NCI-H748 treated with DMSO at 0.1 percent for 48 hours (cell line): ENCODE measurements at places on chromosomes 1 and 21.

DNA sequence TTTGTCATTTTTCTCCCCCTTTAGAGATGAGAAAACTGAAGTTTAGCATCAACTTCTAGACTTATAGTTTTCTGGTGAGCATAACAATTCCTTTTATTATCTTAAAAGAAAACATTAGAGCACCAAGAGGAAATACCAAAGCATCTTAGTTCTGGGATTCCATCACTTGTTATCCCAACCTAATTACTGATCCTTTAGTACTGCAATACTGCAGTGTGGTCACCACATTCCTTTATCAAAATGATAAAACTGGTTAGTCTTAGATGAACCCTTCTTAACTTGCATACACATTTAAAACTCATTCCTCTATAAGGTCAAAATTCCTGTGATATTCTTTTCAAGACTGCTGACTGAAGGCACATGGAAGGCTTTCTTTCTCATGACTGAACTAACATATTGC lies 23.1 kb downstream of the SOD1 start:
- DNase-seq, result no peak

- no peak for DNase-seq
Observed at GRCh38 chr21:37350472-37350871, 16.1 kb upstream of the DYRK1A start.

GRCh38 chr1:30038134-30039025 lies 685.0 kb downstream of the MATN1 start:
- DNase-seq, result no peak

GRCh38 chr1:227808566-227808965 lies 6.9 kb upstream of the PRSS38 start:
- DNase-seq, result no peak

DNA sequence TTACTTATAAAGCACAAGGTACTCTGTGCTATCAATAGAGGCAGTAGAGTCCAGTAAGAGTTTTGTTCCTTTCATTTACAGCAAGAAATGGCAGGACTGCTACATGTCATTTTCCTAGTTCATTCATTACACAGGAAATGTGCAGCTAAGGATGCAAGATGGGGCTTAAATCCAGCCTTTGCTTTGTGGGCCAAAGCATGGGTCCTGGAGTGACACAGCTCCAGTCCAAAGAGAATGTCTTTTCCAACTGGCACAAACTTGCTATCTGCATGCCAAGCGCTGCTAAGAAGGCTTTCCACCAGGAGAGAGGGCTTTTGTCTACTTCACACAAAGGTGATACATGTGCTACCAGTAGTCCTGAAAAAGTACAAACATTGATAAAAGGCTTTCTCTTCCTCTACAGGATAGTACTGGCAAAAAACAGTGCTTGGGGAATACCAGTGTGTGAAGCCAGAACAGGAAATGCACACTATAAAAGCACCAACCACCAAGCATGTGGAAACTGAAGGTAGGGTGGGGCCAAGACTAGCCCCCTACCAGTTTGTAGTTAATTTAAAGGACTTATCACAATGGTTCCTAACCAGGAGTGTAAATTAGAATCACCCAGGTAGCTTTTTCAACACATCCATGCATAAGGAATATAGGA lies 68.7 kb downstream of the ARID4B start:
- DNase-seq, result no peak

DNA sequence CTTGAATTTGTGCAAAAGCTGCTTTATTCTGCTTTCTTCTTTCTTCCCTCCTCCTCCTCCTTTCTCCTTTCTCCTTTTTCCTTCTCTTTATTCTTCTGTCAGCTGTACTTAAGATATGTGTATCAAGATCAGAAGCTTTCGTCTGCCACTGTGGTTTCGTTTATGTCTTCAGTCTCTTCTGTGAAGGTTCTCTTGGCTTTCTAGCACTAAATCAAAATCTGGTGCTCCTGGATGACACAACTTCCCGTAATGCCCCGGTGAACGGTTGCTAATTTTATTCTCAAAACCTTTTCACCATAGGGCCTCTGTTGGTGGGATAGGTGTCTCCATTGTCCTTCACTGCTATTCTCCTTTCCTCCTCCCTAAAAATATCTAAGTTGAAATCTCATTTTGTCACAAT lies 5.0 kb downstream of the ATF6 start:
- no peak for DNase-seq

GRCh38 chr21:24200052-24200451 lies 1407.2 kb downstream of the MRPL39 start:
- no peak for DNase-seq

- DNase-seq, result no peak
Observed at GRCh38 chr1:100775483-100775882, 55.9 kb downstream of the VCAM1 start.

- DNase-seq, result no peak
Observed at GRCh38 chr1:189424746-189425331, 1052.8 kb downstream of the BRINP3 start.

- peak; percentile 68 for DNase-seq
Observed at GRCh38 chr1:156421062-156421938, 52.3 kb downstream of the RHBG start.

DNA sequence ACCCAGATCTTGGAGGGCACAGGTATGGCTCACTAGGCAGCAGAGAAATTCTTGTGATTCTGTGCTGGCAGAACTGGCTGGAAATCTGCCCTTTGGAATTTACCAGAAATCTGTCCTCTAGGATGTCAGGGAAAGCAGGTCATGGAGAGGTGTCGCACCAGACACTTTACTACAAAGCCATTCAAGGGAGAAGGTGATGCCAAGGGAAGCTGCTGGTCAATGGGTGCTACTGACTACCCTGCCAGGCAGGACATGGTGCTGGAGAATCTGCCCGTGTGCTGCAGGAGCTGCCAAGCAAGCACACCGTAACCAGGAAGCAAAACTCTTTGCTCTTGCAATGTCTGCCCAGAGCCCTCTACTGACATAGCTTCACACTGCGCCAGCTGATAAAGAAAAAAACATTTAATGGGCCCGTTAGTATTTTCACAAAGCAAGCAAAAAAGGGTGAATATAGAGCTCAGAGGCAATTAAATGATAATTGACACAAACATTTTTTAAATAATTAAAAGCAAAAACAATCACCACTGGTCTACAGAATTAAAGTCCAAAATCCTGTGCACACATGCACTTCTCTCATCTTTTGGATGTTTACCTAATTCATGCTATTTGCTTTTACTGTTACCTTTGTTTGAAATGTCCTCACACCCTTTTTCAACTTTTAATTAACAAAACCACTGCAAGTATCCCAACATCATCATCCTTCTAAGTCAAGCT lies 7.2 kb upstream of the FBXO28 start:
- DNase-seq, result no peak

DNA sequence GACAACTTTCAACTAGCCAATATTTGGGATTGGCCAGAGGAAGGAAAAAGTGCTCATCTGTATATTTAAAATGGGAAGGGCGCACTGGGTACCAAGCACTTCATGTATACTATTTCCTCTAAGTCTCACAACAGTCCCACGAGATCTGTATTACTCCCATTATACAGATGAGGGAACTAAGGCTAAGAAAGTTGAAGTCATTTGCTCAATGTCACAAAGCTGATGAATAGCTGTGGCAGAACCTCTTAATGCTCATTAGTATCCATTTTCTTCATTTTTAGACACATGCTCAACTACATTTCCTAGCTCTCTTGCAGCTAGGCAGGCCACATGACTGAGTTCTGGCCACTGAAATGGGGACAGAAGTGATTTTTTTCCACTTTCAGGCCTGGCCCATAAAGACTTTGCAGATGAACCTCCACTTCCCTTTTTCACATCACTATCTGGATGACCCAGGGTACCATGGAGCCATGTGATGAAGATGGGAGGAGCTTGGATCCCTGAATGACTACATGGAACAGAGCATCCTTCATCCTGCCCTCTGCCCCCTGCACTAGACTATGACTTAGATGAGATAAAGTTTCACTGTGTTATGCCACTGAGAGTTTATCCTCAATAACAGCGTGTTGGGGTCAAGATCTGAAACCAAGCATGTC lies 31.8 kb downstream of the ATF3 start:
- DNase-seq, result no peak

DNA sequence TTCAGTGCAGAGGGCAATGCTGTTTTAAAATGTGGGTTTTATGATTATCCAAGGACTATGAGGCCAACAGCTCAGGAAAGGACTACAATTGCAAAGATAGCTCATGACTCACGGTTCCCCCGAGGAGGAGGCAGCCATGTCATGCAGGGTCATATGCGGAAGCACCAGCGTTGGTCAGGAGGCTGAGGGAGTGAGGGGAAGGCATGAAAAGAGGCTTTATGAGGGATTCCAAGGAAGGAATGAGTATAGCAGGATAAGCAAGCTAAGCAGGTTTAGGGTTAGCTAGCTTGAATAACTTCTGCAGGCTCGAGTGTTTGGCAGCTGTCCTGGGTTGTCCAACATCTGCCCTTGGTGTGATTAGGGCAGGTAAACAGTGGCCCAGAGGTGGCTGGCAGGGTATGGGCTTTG lies 495.1 kb downstream of the SETD4 start:
- DNase-seq, result no peak

DNA sequence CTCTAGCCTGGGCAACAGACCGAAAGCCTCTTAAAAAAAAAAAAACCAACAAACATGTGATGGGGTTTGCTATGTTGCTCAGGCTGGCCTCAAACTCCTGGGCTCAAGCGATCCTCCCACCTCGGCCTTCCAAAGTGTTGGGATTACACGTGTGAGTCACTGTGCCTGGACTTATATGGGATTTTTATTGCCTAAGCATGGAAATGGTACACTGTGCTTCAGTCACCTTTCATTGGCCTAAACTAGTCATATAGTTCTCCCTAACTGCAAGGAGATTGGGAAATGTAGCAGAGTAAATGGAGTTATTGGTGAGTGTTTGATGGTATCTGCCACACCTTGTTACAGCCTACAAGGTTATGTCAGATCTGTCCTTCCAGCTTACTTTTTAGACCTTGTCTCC lies 17.2 kb upstream of the MEF2D start:
- no peak for DNase-seq

GRCh38 chr1:31880957-31881687 lies 57.0 kb downstream of the PTP4A2 start:
- DNase-seq, result no peak

DNA sequence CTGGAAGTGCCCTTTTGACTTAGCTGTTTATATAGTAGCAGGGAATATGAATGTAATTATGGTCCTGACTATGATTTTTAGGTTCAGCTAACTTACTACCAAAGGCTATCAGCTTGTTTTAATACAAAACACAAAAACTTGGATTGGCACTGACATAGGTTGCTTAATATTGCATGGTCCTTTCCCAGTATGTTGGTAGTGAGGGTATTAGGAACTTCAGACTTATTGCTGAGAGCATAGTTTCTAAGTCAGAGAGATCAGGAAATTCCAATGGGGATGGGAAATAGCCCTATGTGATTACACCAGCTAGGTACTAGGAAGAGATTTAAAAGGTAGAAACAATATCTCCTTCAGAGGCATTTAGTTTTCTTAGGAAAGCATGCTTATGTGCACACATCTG lies 7.7 kb downstream of the ARID1A start:
- no peak for DNase-seq

DNA sequence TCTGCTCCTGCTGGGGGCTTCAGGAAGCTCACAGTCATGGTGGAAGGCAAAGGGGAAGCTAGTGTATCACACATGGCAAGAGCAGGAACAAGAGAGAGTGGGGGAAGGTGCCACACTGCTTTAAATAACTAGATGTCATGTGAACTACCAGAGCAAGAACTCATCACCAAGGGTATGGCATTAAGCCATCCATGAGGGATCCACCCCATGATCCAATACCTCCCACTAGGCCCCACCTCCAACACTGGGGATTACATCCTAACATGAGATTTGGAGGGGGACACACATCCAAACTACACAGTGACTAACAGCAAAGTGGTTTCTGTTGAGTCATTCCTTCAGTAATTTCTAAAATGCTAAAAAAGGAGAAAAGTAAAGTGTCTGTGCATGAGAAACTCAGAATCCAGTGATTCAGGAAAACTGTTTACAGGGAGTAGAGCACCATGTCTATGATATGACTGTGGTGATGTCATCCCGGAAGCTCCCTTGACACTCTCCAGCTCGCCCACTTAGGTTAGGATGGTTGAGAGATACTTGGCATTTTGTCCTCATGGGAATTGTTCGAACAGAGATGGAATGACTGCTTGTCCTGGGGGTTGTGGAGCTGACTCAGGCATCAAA lies 50.3 kb downstream of the CHD1L start:
- no peak for DNase-seq

- no peak for DNase-seq
Observed at GRCh38 chr1:83060221-83060620, 938.7 kb downstream of the TTLL7 start.

DNA sequence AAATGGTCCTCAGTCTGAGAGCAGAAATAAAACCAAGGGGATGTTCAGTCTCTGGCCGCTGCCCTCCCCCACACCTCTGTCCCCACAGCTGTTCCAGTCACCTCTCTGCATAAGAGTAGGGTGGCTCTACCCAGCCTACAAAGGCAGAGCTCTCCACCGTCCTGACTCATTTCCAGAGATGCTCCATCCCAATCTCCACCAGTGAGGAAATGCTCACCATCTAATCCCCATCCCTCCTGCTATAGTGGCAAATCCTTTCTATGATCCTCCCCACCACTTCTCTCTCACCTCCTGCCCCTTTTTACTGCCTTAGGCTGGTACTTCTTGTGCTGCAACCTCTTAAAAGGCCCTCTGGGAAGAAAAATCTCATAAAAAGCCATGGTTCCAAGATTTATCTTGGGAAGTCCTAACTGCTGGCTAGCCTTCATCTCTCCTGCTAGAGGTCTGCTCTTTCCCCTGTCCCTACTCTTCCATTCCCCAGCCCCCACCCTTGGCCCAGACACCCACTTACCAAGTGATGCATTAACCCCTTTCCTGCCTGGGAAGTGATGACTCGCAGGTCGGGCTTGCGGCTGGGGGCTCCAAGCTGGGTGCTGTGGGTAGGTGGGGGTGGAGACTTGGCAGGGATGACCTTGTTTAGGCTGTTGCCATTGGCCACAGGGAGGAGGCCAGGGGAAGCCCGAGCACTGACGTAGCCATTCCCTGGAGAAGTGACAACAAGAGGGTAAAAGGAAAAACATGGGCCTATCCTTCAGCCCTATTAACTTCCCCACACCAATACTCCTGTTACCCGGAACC lies 23.9 kb downstream of the MEF2D start:
- no peak for DNase-seq

DNA sequence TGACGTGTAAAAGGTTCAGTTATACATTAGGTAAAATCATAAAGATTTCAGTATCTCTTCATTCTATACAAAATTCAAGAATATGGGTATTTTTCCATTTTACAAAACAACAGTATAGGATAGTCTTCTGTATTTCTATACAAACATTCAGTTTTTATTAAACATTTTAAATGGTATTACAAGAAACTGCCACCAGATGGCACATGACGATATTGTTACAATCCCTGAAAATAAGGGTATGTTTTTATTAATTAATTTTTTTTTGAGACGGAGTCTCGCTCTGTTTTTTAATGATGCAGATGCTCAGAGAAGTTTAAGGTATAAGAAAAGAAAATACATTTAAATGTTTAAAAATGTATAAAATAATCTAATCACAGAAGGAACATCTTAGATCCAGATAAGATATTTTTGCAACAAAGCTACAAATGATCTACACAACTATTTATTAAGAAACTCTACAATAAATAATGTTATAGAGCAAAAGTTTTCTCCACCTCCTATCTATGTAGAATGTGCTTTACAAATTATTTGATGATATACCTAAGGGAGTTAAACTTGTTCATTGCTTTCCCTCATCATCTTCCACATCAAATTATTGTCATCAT lies 23.5 kb upstream of the RSBN1 start:
- DNase-seq, result peak; percentile 21
